ENCODE measurements at places on chromosomes 5 and 9. TPM values are rescaled to one million over a fixed set of nuclear protein-coding genes. Genes with fewer than 3 reads are reported as not detected.

DNA sequence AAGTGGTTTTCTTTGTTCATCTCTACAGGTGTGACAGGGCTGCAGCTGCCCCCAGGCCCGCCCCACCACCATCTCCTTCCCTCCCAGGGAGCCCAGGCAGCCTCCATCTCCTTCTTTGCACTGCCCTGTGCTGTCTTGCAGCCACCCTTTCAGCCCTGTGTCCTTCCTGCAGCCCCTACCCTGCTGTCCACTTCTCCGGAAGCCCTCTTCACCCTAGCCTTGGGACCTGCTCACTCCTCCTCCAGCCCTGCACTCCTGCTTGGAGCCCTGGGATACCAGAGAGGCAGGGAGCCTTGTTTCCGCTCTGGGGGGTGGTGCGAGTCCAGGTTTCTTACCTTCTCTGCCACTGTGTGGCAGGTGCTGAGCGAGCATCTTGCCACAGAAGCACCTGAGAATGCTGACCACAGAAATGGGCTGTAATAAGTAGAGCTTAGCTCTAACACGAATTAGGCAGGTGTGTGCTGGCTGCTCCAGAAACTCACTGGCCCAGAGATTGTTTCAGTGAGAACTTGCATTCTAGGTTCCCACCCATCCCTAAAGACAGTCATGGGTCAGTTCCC is 51.3 kb upstream of the GADD45G start:
- no peaks in the 10 kb centered on the region for H3K36me3 ChIP-seq
- no peak for DNase-seq
- H3K27me3 ChIP-seq: no peaks in the 10 kb centered on the region

- H3K27ac ChIP-seq: no peak overlapping the region
- DNase-seq: no peak
- no peaks in the 10 kb centered on the region for H3K27me3 ChIP-seq
- H3K36me3 ChIP-seq: no peaks in the 10 kb centered on the region
- H3K4me1 ChIP-seq: no peaks in the 10 kb centered on the region
These were observed 122.5 kb downstream of the MCTP1 start for GRCh38 chr5:95162231-95162992.

SLC6A7 gene
- total RNA-seq: not detected

DMRTA1 gene
- total RNA-seq: 0.07 TPM

- no peak for DNase-seq
- no peak overlapping the region for H3K4me3 ChIP-seq
- H3K36me3 ChIP-seq: peaks cover 90% of the 10 kb centered on the region
- H3K27ac ChIP-seq: no peak overlapping the region
These were observed 62.1 kb downstream of the TJP2 start for GRCh38 chr9:69236188-69236587.

SOX30 gene
- not detected for total RNA-seq

LAMC3 gene
- total RNA-seq: 0.07 TPM

CDC20B gene
- not detected for total RNA-seq

SPAAR gene
- not detected for total RNA-seq

- no peaks in the 10 kb centered on the region for H3K4me1 ChIP-seq
- no peaks in the 10 kb centered on the region for H3K36me3 ChIP-seq
- no peak overlapping the region for H3K27ac ChIP-seq
- H3K27me3 ChIP-seq: no peaks in the 10 kb centered on the region
- H3K4me3 ChIP-seq: no peak overlapping the region
These were observed 209.8 kb downstream of the PJA2 start for GRCh38 chr5:109199799-109200620.

- H3K27me3 ChIP-seq: no peaks in the 10 kb centered on the region
- no peak overlapping the region for H3K27ac ChIP-seq
- H3K36me3 ChIP-seq: no peaks in the 10 kb centered on the region
- no peaks in the 10 kb centered on the region for H3K4me1 ChIP-seq
These were observed 115.3 kb downstream of the TLE4 start for GRCh38 chr9:79687131-79687447.

DNA sequence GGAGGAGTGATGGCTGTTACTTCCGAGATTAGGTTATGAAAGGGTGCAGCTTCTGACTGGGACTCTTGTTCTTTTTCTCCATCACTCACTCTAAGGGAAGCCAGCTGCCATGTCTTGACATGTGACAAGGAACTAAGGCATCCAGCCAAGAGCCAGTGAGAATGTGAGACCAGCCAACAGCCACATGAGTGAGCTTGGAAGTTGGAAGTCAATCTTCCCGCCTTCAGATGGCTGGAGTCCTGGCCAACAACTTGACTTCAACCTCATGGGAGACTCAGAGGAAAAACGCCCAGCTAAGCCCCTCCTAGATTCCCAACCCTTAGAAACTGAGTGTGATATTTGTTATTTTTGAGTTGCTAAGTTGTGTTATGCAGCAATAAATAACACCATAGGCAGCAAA is 201.1 kb downstream of the SNX18 start:
- no peak overlapping the region for H3K27ac ChIP-seq
- no peak for DNase-seq

DNA sequence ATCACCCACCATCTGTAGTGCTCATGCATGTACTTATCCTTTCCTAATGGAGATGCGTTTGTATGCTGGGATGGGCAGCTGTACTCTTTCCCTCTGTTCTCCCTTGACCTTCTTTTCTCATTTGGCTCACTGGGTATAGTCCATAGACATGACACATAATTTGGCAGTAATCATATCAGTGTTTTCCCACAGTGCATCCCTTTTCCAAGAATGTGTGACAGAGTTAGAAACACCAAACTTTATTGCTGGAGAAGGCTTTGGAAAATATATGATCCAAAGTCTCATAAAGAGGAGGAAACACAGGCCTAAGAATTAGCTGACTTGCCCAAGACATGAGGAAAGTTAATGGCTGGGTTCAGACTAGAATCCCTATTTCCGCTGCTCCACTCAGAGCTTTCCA is 1233.4 kb upstream of the DMAC1 start:
- no peaks in the 10 kb centered on the region for H3K4me1 ChIP-seq
- no peak overlapping the region for H3K27ac ChIP-seq
- H3K27me3 ChIP-seq: no peaks in the 10 kb centered on the region
- no peak overlapping the region for H3K4me3 ChIP-seq

GRCh38 chr9:5951686-5952211 is 61.1 kb downstream of the MLANA start:
- DNase-seq: no peak
- no peaks in the 10 kb centered on the region for H3K27me3 ChIP-seq

DNA sequence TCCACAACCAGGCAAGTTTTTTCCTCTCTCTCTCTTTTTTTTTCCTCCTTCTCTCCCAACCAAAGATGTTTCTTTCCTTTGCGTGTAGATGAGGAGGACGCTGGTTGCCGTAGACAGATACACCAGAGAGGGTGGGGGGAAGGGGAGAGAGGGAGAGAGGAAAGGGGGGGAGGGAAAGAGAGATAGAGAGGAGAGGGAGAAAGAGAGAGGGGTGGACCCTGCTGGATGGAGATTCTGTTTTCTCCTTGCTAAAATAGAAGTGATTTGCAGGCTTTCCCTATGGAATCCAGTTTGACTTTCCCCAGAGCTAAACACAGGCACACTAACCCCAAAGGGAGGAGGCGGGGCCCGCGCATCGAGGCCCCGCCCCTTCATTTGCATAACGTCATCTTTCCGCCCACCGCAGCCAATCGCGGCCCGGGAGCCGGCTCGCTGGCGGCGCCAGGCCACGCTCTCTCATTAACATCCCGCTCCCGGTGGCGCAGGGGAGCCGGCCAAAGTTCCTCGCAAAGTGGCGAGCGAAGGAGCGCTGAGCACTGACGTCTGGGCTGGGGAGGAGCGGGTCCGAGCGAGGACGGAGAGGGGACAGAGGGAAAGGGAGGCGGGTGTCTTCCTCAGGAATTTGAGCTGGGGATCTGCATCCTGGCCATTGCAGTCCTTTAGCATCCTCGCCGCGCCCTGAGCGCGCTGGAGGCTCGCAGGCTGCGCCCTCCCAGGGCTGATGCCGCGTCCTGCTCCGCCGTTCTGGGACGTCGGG is 487 bp upstream of the EBF1 start:
- H3K4me1 ChIP-seq: no peaks in the 10 kb centered on the region
- DNase-seq: no peak
- H3K27me3 ChIP-seq: peaks cover 52% of the 10 kb centered on the region
- H3K4me3 ChIP-seq: no peak overlapping the region
- no peak overlapping the region for H3K27ac ChIP-seq

DNA sequence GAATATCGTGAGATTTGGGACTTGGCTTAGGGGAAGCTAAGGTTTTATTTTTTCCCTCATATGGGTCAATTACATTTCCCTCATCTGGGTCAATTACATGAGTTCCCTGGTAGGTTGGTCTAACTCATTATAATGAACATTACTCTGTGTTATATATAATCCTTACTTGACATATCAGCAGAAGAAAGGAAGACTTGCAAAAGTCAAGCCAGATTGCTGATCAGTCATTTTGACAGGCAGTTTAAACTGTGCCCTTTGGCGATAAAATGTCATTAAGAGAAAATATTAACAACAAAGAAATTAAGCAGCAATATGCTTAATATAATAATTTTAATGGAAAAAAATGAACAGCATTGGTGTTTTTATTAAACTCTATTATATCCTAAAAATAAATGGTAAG is 23.1 kb upstream of the TRPM3 start:
- no peak for DNase-seq
- H3K4me1 ChIP-seq: no peaks in the 10 kb centered on the region
- no peaks in the 10 kb centered on the region for H3K36me3 ChIP-seq

DNA sequence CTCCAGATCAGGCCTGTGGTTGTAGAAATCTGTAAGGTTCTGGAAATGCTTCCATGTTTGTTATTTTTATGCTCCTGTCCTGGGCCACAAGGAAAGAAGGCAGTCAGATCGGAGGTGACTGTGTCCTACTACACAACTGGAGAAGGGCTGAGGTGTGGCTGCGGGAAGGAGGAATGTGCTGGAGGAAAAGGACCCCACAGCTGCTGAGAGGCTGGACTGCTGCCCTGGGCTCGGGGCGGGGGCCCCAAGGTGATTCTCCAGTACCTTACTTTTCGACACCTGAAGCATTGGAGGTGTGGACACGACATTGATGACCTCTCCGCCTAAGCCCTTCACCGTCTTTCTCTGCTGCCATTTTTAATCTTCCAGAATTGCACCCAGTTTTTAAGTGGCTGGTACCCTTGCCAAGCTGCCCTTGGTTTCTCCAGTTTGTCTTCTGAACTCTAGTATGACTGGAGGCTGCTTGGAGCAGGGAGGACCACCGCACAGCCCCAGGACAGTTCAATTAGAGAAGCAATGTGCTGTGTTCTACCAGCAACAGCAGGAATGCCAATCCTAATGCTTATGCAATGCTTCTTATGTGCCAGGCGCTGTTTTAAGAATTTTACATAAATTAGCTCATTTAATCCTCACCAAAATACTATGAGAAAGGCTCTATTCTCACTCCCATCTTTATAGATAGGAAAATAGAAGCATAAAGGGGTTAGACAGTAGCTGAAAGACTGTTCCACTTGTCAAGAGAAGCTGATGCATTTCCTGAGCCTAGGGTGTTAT is 13.5 kb upstream of the ANKRD33B start:
- no peak overlapping the region for H3K27ac ChIP-seq
- no peak overlapping the region for H3K4me3 ChIP-seq
- H3K27me3 ChIP-seq: peaks cover 6% of the 10 kb centered on the region
- no peak for DNase-seq

DNA sequence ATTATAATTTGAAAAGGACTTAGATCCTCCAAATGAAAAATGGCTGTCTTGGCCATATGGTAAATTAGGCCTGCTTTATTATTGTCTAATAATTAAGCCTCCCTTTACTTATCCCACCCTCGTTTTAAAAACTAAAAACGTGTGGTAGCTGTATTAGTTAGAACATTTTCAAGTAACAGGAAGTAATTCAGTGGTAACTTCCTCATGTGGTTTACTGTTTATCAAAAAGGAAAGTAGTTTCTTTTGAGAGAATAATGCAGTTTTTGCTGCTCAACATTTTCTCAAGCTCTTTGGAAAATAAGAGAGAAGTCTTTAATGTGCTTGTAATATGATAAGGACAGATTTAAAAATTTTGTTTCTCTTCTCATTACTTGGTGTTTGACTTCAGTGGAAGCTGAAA is 26.0 kb downstream of the ZCCHC7 start:
- H3K4me3 ChIP-seq: no peak overlapping the region
- peaks cover 8% of the 10 kb centered on the region for H3K4me1 ChIP-seq
- no peak overlapping the region for H3K27ac ChIP-seq
- no peak for DNase-seq

ARPC5L gene
- 33.8 TPM for total RNA-seq

DNA sequence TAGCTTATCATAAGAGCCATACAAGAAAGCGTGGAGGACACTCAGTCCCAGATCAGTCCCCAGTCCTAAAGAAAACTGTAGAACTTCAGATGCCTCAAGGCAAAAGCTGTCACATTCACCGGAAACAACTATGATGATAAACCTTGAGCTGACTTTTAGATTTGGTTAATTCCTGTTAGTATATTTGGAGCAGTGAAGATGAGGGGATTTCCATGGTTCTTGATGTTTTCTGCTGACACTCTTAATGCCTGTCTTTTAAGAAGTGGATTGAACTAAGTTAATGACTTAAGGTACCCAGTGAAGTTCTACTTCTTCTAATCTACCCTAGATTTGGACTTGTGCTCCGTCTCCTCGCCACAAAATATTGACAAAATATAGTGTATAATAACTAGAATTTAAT is 355.0 kb downstream of the EBF1 start:
- H3K36me3 ChIP-seq: no peaks in the 10 kb centered on the region
- H3K4me1 ChIP-seq: no peaks in the 10 kb centered on the region
- H3K4me3 ChIP-seq: no peak overlapping the region
- H3K27me3 ChIP-seq: no peaks in the 10 kb centered on the region
- DNase-seq: no peak

DNA sequence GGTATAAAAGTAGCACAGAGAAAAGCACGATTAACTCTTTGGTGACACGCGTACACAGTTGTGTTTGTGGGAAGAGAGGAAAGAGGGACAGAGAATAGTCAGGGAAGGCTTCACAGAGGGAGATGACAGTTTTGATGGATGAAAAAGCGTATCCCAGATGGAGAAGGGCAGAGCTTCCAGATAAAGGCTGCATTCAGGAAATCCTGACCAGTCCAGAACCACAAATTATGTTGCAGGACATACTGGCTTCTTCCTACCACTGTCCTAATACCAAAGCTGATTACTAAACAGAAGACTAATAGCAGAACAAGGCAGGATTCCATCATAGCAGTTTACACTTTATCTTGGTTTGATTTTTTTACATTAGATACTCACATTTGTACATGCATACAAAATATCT is 34.5 kb downstream of the SLC31A2 start:
- no peak overlapping the region for H3K4me3 ChIP-seq
- no peaks in the 10 kb centered on the region for H3K4me1 ChIP-seq
- no peak for DNase-seq
- H3K27me3 ChIP-seq: no peaks in the 10 kb centered on the region
- H3K36me3 ChIP-seq: peaks cover 15% of the 10 kb centered on the region

Measured in HepG2 (cell line).